ENCODE measurements at places on chromosomes 4 and X. TPM values are rescaled to one million over a fixed set of nuclear protein-coding genes. Genes with fewer than 3 reads are reported as not detected.

DNA sequence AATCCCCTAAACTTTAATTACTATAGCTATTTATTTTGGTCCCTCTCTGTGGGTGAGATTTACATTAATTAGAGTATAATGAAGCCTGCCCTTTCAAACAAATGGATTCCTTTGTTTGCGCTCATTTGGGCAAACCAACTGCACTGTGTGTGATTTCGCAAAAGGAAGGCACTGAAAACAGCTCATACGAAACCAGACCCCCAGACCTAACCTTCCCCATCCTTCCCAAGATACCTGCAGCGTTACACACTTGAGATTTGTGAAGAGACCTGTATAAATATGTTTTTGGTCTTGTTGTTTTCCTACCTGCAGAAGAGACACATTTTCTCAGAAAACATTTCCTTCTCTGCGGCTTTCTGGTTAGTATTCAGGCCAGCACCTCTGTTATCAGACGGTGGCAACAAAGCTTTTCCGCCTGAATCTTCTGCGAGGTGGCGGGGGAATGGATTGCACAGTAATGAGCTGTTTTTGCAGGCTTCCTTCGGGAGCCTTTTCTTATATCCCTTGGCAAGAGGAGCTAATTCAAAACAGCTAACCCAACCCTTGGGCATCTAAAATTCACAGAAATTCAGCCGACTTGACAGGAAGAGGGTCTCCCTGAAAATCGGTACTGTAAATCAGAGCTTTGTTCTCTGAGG, 47.6 kb downstream of the CBLL2 start:
- no peak for DNase-seq

DNA sequence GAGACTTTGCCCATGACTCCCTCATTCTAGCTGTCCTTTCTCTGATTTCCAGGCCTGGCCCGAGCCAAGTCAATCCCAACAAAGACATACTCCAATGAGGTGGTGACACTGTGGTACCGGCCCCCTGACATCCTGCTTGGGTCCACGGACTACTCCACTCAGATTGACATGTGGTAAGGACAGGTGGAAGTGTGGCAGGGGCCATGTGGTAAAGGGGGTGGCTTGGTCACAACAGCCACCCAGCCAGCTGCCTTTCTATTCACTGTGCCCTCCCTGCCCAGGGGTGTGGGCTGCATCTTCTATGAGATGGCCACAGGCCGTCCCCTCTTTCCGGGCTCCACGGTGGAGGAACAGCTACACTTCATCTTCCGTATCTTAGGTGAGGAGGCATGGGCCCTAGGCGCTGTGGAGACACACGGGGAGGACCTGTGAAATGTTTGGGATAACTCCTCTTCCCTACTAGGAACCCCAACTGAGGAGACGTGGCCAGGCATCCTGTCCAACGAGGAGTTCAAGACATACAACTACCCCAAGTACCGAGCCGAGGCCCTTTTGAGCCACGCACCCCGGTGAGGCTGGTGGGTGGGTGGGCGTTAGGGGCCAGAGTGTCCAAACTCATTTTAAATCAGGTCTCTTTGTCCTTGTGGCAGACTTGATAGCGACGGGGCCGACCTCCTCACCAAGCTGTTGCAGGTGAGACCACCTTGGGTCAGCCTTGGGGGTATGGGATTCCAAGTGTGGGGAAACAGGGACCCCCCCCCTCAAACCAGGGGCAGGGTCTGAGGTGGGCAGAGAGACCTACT, 6.1 kb upstream of the USP11 start:
- DNase-seq, result no peak

DNA sequence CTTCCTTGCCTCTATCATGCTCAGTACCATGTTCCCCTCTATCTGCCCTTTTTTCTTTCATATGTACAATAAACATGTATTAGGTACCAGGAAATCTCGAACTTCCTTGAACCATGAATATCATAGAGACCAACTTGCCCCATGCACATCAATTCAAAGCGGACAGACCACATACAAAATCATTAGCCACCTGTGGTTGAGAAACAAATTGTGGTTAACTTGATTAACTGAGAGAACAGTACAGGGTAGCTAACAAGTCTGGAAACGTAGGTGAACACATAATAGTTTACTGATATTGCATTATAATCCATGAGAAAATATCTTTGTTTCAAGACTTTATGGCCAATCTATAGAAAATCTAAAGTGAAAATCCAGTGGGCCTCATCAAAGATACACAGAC, 8.2 kb downstream of the CASP3 start:
- no peak for DNase-seq

NLRP2B gene
- total RNA-seq, result not detected

DNA sequence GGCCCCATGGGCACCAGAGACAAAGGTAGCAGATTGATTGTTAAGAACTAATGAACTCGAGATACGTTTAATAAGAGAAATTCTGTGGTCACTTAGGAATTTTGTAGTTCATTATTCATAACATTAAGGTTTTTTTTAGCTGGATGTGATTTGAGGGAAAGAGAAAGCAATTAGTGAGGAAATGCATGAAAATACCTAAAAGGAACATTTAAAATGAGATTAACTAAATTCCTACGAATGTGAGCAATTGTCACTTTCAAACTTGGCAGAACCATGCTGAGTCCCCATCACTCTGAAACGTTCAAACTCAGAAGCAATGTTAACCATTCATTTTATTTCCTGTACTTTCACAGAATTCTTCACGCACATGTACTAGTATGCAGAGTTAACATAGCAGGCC, 5.9 kb downstream of the PRMT9 start:
- no peak for DNase-seq

DNA sequence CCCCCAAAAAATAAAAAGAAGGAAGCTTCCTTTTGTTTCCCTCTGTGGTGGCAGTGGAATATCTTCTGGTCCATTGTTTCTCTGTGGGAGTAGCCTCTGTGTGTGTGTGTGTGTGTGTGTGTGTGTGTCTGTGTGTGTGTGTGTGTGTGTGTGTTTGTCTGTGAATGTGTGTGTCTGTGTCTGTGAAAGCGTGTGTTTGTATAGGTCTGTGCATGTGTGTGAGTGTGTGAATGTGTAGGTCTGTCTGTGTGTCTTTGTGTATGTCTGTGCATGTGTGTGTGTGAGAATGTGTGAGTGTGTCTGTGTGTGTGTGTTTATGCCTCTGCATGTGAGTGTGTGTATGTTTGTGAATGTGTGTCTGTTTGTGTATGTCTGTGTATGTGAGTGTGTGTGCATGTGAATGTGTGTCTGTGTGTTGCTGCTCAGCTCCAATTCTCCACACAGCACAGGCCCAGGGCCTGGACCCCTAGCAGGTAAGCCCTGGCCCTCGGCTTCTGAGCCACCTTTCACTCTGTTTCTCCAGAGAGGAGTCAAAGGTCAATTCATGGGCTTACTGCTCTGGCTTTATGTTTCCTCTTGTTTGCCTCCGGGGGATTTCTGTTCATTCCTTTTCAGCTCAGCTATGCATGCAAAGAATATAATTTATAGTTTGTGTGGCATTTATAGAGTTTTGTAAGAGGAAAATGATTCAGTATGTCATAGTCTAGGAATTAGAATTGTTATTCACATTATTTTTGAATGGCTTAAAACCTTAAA, 89.8 kb downstream of the UCHL1 start:
- no peak for DNase-seq

DNA sequence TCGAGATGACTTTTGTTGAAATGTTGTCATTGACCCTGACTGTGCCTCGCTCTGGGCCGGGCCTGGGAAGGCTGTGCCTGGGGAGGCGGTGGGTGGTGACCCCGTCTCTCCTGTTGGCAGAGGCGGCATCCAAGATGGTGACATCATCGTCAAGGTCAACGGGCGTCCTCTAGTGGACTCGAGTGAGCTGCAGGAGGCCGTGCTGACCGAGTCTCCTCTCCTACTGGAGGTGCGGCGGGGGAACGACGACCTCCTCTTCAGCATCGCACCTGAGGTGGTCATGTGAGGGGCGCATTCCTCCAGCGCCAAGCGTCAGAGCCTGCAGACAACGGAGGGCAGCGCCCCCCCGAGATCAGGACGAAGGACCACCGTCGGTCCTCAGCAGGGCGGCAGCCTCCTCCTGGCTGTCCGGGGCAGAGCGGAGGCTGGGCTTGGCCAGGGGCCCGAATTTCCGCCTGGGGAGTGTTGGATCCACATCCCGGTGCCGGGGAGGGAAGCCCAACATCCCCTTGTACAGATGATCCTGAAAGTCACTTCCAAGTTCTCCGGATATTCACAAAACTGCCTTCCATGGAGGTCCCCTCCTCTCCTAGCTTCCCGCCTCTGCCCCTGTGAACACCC, 36.4 kb downstream of the HTRA3 start:
- DNase-seq, result no peak

GRCh38 chr4:2941138-2942036, 21.8 kb downstream of the NOP14 start:
- no peak for DNase-seq

DNA sequence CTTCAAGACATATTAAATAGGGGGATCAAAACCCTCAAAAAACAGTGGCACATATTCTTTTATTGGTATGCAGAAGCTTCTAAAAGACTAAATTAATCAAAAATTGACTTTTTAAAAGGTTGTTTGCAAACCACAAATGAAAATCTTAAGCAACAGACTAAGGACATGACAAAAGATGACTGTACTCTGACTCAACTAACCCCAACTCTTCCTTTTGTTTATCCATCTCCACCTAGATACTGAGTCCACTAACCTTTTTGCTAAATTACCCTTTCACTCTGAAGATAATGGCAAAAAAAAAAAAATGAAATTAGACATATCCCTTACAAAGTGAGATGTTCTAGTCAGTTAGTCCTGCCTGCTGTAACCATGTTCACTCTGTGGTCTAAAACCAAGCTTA, 91.6 kb upstream of the NLRP2B start:
- no peak for DNase-seq

USP26 gene
- not detected for total RNA-seq

PNMA6A gene
- total RNA-seq, result not detected

GRCh38 chr4:70734168-70734954, 12.6 kb downstream of the RUFY3 start:
- DNase-seq, result no peak

- DNase-seq, result no peak
These were observed 902.5 kb downstream of the FAM133A start for GRCh38 chrX:94576367-94577004.

DNA sequence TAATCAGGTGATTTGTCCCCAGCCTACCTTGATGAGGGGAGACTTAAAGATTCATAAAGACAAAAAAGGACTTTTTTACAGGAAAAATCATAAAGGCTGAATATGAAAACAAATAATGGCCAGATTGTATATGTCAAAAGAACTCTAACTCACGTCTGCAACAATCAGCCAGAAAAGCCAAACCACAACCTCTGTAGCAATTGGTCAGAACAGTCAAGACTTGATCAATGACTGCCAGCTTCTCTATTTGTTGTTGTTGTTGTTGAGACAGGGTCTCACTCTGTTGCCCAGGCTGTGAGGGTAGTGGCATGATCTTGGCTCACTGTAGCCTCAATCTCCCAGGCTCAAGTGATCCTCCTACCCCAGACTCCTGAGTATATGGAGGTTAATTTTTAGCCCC, 35.9 kb upstream of the PPA2 start:
- DNase-seq, result no peak

DNA sequence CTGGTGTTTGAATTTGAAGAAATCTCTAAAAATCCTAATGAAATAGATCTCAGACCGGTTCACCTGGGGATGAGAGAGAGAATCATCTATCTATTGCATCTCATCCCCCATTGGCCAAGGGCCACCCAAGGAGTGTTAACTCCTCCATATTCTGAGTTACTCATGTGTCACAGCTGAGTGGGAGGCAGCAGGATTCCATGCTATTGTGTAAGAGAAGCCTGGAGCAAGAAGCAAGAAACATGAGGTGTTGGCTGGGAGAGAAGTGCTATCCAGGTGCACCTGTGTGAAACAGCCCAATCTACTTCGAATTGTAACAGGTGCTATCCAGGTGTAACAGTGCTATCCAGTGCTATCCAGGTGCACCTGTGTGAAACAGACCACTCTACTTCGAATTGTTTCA, 150.3 kb upstream of the MAOA start:
- DNase-seq, result no peak

QRFPR gene
- total RNA-seq, result not detected

TMEM35A gene
- total RNA-seq, result 3.9 TPM

DNA sequence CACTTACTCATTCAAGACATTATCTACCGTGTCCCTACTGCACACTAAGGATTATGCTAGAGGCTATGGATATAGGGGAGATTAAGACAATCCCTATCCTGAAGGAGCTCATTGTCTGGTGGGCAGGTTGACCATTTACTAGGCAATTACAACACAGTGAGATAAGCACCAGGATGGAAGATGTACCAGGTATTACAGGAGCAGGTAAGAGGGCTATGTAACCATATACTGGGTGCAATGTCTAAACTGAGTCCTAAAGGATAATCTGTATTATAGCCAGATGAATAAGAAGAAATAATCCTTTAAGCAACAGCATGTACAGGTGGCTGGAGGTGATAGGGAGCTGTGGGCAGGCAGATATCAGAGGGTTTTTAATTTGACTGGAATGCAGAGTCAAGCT, 113.3 kb upstream of the TBC1D9 start:
- no peak for DNase-seq

DNA sequence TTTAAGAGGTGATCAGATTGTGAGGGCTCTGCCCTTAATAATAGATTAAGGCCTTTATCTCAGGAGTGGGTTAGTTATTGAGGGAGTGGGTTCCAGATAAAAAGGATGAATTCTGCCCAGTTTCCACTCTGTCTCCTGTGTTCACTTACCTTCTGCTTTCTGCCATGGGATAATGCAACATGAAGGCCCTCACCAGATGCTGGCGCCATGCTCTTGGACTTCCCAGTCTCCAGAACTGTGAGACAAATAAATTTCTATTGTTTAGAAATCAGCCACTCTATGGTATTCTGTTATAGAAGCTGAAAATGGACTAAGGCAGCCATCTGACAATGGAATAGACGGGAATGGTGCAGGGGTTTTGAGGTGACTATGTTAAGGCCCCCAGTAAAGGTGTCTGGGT, 6.9 kb upstream of the RELL1 start:
- no peak for DNase-seq

DNA sequence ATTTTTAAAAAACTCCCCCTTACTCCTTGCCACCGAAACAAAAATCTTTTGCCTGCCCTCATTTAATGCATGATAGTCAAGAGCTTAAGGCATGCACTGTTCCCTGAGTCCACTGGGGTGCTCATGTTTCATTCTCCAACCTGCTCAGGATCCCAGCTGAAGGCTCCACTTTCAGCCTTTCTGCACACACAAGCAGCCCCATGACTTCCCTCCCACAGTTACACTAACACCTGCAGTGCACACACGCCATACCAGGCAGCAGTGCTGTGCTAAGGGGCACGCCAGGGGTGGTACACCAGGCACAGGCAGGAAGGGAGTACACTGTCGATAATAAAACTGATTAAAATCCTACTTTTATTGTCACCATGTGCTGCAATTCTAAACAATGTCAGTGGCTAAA, 385.2 kb downstream of the BMPR1B start:
- DNase-seq, result no peak

GRCh38 chr4:39616651-39617050, 22.0 kb downstream of the SMIM14 start:
- no peak for DNase-seq

Measured in left colon (tissue), 2 donors.